Ascending aorta (tissue), 2 donors: ENCODE measurements at places on chromosomes 16 and 17.
A peak's percentile ranks its signal among the peaks of the same experiment; 100 is the strongest.

DNA sequence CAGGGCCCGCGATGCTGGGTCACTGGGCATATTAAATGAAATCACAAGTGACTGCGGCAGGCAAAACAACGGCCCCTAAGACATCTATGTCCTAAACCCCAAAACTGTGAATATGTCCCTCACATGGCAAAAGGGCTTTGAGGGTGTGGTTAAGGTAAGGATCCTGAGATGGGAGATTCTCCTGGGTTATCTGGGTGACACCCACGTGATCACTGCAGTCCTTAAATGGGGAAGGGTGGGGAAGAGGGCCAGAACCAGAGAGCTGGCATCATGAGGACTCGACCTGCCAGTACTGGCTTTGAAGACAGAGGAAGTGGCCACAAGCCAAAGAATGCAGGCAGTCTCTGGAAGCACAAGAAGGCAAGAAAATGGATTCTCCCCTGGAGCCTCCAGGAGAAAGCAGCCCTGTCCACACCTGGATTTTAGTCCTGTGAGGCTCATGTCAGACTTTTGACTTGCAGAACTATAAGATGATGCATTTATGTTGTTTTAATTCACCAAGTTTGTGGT lies 12.5 kb downstream of the COTL1 start:
- no peaks in the 10 kb centered on the region for H3K4me1 ChIP-seq
- H3K27me3 ChIP-seq, result no peaks in the 10 kb centered on the region
- no peaks in the 10 kb centered on the region for H3K36me3 ChIP-seq
- DNase-seq, result no peak
- H3K27ac ChIP-seq, result no peak overlapping the region

DNA sequence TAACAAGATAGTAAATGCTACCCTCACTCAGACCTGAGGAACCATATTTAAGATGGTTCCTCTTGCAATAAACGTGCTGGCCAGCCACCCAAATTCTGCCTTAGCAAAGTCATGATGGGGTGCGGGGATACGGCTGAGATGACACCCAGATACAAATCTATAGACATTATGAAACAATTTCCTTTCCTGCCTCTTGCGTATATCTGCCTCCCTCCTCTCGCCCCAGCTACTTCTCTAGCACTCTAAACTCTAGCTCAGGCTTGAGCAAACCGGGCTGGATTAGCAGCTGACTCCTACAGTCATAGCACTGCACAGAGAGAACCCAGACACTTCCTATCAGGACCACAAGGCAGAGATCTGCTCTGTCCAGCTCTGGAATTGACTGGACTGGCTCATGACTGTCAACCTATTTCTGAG lies 22.3 kb downstream of the CD300LF start:
- H3K27me3 ChIP-seq, result no peaks in the 10 kb centered on the region
- DNase-seq, result peak; percentile 72
- H3K4me1 ChIP-seq, result no peaks in the 10 kb centered on the region

DNA sequence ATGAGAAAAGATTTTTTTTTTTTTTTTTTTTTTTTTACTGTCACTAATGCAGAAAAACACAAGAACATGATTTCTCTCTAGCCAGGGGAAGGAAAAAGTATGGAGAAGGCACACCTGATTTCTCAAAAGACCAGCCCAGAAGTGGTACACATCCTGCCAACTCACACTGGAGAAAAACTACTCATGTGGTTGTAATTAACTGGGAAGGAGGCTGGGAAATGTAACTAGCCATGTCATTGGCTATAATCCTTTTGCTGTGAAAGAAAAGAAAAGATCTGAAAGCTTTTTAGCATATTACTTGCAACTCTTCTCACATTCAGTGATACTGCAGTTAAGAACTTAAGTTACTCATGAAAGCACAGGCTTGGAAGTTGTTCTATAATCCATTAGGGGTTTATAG lies 195.9 kb upstream of the PMFBP1 start:
- no peak overlapping the region for H3K4me3 ChIP-seq
- no peaks in the 10 kb centered on the region for H3K27me3 ChIP-seq
- H3K27ac ChIP-seq, result no peak overlapping the region
- no peaks in the 10 kb centered on the region for H3K4me1 ChIP-seq
- DNase-seq, result no peak
- no peaks in the 10 kb centered on the region for H3K36me3 ChIP-seq

- peaks cover 24% of the 10 kb centered on the region for H3K4me1 ChIP-seq
- H3K36me3 ChIP-seq, result no peaks in the 10 kb centered on the region
- H3K4me3 ChIP-seq, result peak overlapping the region; percentile 38
- H3K27me3 ChIP-seq, result no peaks in the 10 kb centered on the region
Measured at GRCh38 chr16:25051406-25052150, 36.4 kb upstream of the ARHGAP17 start.

GRCh38 chr17:28335959-28336871 lies 654 bp downstream of the TNFAIP1 start:
- no peaks in the 10 kb centered on the region for H3K27me3 ChIP-seq
- no peak for DNase-seq
- peaks cover 18% of the 10 kb centered on the region for H3K36me3 ChIP-seq
- peak overlapping the region; percentile 96 for H3K27ac ChIP-seq

GRCh38 chr17:27602721-27603420 lies 28.1 kb upstream of the LGALS9 start:
- peak; percentile 82 for DNase-seq
- no peak overlapping the region for H3K27ac ChIP-seq
- no peaks in the 10 kb centered on the region for H3K27me3 ChIP-seq
- no peaks in the 10 kb centered on the region for H3K4me1 ChIP-seq
- no peak overlapping the region for H3K4me3 ChIP-seq
